ENCODE measurements at places on chromosomes 12 and 14.

DNA sequence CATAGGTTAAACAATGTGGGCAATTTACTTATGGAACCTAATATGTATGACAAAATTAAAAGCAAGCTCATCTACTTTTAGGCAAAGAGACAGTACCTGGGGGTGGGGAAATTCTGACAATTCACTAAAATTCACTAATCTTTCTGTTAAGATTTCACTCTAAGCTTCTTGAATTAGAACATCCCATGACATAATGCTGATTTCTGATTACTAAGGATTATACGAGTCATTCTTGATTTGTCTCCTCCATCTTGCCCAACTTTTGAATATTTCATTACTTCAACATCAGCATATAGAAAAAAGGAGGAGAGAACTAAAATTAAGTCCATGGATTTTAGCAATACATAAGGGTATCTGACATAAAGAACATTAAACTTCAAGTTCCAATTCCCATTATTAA is 2.4 kb downstream of the CEP83 start:
- no peak for DNase-seq

DNA sequence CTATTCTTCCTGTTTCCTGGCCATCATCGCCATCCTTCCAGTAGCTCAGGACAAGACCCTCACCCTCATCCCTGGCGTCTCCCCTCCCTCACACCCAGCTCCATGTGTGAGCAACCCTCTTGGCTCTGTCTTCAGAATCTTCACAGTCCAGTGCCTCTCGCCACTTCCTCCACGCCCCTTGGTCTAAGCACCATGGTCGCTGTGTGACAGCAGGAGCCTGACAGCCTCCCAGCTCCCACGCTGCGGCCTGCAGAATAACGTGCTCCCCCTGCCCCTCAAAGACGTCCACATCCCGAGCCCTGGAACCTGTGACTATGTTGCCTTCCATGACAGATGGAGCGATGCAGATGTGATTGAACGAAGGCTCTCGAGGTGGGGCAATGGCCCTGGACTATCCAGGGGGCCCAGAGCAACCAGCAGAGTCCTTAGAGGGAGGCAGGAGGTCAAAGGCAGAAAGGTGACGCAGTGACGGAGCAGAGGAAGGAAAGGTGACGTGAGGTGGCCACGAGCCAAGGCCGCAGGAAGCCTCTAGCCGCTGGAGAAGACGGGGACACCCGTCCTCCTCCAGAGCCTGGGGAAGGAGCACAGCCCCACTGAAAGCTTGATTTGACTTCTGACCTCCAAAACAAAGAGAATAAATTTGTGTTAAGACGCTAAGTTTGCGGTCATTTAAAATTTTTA is 139.8 kb downstream of the CALM1 start:
- DNase-seq, result no peak

GRCh38 chr12:953776-954175 is 4.3 kb upstream of the RAD52 start:
- DNase-seq, result no peak

GRCh38 chr12:49478949-49479664 is 59.7 kb upstream of the KCNH3 start:
- no peak for DNase-seq

- no peak for DNase-seq
These were observed 128.2 kb downstream of the KLHL28 start for GRCh38 chr14:44833376-44834060.

GRCh38 chr12:95269892-95270291 is 52.3 kb downstream of the VEZT start:
- no peak for DNase-seq

GRCh38 chr14:99321236-99321925 is 49.4 kb upstream of the BCL11B start:
- no peak for DNase-seq

- no peak for DNase-seq
These were observed 9.2 kb upstream of the LBHD2 start for GRCh38 chr14:103074729-103075367.

DNA sequence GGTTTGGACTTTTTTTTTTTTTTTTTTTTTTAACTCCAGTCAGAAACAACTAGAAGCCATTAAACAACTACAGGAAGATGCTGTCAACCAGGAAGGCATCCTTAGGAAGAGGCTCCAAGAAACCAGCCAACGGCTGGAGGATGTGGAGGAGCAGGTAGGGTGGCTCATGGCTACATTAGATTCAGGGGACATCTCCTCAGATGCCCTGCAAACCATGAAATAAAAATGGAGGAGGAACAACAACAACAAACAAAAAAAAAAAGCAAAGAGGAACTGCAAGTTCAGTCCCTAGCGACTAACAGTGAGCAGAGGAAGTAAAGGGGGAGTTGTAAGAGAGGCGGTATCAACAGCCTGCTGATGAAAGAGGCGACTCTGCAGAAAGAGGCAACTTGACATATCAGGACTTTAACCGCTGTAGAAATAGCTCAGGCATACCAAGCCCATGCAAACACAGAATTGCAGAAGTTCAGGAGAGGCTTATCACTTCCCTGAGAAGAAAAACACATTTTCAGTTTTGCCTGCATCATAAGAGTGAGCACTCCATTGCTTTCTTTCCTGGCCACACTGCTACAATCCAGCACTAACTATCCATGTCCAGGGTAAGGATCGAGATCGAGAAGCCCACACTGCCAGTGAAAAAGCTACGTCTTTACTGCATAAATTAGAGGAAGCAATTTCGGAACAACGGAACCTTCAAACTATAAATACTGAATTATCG is 103.5 kb upstream of the BCAT1 start:
- peak; percentile 96 for DNase-seq

GRCh38 chr14:47763188-47763854 is 87.9 kb upstream of the MDGA2 start:
- no peak for DNase-seq

DNA sequence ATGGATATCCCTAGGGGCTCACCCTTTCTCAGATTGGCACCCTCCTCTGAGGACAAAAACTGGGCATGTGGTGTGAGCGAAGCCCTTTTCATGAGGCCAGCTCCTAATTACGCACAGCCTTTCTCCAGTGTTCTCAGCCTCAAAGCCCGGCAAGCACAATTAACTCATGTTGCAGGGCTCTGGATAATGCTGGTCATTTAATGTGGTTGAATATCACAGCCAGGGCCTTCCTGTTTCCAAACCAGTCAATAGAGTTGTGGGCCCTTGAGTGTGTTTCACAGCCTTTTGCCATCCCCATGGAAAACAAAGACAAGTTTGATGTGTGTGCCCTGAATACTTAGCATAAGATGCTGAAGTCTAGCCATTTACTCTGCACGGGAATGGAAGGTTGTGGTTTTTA is 114.2 kb upstream of the ARHGAP5 start:
- DNase-seq, result no peak

GRCh38 chr12:3224530-3224903 is 147.3 kb downstream of the TSPAN9 start:
- no peak for DNase-seq

DNA sequence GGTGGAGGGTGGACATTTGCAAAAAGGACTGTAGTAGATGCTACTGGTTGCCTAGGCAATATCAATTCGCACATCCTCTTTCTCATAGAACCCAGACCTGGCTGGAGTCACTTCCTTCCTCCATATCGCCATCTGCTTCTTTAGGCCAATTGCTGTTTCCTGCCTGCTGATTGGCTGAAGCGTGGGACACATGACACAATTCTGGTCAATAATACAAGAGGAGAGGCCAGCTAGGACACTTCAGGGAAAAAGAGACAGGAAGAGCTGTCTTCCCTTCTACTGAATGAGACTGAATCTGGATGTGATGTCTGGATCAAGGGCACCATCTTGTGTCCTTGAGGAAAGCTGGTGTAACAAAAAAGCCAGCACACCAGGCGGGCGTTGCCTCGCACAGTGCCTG is 53.8 kb downstream of the TRPV4 start:
- DNase-seq, result no peak

All from Kasumi-1 (cell line).